ENCODE measurements at places on chromosomes 7 and 10.

- DNase-seq: no peak
These were observed 80.1 kb downstream of the LRRTM3 start for GRCh38 chr10:67005981-67006380.

- no peak for DNase-seq
These were observed 18.8 kb upstream of the TBC1D12 start for GRCh38 chr10:94383530-94383929.

GRCh38 chr7:138388673-138389491, 71.2 kb upstream of the TRIM24 start:
- no peak for DNase-seq

DNA sequence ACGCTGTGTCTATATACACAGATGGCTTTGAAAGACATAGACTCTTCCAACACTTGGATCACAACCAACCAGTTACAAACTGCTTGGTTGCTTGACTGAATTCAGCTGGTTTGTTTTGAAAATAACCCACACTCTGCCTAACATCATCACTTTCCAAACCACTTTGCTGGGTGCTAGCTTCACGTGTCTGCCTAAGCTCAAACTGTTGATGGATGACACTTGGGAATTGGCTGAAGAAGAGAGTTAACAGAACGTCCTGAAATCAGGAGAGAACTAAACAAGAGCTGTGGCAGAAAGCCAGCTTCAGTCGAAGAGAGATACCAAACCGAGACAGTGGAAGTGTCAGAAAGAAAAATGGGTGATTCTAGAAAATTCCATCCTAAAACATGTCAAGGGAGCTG, 420.8 kb upstream of the AUTS2 start:
- DNase-seq: no peak

DNA sequence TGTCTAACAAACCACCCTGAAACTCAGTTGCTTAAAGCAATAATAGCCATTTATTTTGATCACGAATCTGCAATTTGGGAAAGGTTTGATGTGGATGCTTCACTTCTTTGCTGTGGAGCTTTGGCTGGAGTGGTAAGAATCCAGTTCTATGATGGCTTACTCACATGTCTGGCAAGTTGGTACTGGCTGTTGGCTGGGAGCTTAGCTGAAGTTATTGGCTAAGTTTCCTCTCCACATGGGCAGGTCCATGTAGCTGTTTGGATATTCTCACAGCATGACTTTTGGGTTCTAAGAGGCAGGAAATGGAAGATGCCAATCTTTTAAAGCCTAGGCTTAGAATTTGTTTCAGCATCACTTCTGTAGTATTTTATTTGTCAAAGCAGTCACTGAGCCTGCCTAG, 277.6 kb upstream of the NRP1 start:
- no peak for DNase-seq

DNA sequence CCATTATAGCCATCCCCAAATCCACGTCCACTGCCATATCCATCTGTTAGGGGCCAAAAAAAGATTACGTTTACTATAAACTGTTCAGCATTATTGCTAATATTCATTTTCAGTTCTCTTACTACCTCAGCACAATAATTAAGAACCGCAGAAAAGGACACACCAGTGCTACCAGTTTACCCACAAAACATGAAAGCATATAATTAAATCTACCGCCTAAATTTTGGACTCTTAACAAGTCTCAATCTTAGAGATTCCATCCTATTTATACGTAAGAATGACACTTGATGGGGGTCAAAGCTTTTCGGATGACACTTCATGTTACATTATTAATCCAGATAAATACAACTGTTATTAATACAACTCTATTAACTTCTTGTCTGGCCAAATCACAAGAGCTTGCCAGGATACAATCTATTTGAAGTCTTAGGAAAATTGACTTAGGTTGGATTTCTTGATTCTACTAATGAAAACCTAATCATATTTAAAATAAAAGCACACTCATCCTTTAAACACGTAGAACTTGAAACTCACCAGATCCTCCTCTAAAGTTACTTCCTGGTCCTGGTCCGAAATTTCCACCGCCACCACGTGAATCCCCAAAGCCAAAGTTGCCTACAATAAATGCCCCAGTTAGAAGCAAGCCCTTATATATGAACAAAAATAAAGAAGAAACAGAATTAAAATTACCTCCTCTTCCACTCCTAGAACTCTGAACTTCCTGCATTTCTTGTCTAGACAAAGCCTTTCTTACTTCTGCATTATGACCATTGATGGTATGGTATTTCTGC, 4.5 kb downstream of the HNRNPA2B1 start:
- DNase-seq: no peak

DNA sequence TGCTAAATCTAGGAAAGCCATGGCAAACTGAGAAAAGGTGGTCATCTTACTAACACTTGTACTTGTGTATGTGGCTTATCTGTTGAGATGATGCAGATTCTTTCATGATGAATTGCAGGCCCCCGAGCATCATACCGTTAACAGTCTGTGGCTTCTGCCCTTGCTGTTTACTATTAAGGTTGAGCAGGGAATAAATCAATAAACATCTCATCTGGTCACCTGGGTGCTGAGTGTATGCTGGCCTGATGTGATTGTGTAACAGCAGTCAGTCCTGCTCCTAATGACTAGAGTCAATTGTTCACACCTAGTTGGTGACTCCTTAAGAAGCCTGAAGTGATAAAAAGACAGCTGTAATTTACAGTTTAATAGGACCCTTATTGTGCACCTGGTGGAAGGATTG, 8.3 kb upstream of the GNAT3 start:
- DNase-seq: no peak

- DNase-seq: no peak
These were observed 193.7 kb downstream of the PTPN20 start for GRCh38 chr10:47104786-47105385.

DNA sequence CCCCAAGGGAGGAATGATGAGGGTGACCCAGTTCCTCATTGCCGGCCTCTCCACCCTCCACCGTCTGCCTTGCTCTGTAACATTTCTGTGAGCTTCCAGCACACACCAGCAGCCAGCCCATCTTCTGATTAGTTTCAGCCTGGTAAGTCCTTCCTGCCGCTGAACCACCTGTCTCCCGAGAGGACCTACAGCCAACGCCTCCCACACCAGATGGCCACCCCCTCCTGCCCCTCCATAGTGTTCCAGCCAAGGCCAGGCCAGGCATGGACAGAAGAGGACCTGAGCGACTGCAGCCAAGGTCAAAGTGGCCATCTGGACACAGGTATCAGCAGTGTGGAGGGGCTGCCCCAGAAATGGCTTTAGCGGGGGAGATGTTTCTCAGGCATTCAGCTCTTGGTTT, 170.7 kb upstream of the CTBP2 start:
- no peak for DNase-seq

GRCh38 chr10:28375399-28376354, 72.8 kb upstream of the MPP7 start:
- DNase-seq: no peak

DNA sequence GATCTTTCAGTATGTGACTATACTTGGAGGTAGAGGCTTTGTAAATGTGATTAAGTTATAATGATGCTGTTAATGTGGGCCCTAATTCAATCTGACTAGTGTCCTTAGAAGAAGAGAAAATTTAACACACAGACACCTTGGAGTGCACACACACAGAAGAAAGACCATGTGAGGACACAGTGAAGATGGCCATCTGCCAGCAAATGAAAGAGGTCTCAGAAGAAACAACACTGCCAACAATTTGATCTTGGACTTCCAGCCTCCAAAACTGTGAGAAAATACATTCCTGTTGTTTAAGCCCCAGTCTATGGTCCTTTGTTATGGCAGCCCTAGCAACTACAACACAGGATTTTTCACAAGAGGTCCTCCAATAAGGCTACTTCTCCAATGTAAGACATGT, 120.9 kb upstream of the ABCB5 start:
- DNase-seq: no peak

DNA sequence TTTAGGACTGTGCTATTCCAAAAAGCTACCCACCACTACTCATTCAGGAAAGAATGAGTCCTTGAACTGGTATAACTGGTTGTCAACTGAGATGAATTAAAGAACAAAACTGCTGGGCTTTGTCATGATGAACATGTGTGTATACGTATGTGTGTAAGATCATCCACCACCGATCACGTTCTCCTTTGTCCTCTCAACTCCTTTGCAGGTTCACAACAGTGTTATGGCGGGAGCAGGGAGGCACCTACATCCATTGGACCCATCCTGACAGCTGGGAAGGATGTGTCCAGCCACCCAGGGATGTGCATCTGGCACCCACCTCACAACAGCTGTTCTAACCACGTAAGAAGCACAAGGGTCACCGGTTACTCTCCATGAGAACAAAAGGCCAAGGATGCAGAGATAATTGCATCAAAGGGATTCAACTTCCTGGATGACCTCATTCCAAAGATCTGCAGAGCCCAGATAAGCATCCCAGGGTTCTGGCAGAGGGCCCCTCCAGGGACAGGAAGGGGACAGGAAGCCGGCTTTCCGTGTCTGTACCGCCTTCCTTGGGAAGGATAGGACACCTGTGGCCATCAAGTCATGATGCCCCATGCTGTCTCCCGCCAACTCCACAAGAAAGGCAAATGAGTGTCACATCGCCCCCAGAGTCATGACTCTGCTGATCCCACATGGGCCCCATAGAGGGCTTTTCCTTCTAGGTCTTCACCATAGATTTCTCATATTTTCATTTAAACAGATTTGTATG, 66.1 kb downstream of the STEAP1B start:
- peak; percentile 40 for DNase-seq

GRCh38 chr7:94525923-94526322, 16.3 kb downstream of the CASD1 start:
- no peak for DNase-seq

DNA sequence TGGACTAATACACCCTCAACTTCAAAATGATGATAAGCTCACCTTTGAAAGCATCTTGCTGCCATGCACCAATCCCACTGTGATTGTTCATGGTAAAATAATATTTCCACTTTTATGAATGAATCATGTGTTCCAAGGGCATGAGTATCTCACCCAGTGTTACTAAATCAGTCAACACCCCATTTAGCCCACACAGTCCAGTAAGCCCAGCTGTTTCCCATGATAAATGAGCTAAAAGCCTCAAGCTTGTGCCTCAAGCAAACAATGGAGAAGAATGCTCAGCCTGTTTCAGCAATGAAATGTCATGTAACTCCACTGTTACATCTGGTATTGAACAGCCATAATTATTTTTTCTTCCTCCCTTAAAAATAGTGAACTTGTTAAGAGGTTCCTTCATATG, 442.5 kb downstream of the XPNPEP1 start:
- no peak for DNase-seq

- no peak for DNase-seq
These were observed 73.4 kb downstream of the AHR start for GRCh38 chr7:17371671-17372524.

DNA sequence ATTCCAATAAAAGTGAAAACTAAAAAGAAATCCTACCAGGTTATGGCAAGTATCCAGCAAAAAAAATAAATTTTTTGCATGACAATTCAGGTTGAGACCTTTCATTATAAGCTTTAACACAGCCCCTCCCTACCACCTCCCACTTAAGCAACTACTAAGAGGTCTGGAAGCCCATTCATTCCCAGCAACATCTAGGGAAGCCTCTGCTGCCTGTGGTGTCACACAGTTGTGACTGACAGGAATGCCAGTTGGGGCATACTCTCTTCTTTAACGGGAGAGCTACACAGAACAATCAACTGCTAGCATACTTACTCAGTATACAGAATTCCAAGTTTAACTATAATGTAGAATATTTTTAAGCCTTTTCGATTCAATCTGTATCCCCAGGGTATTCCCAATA, 27.8 kb downstream of the ABI1 start:
- DNase-seq: no peak

DNA sequence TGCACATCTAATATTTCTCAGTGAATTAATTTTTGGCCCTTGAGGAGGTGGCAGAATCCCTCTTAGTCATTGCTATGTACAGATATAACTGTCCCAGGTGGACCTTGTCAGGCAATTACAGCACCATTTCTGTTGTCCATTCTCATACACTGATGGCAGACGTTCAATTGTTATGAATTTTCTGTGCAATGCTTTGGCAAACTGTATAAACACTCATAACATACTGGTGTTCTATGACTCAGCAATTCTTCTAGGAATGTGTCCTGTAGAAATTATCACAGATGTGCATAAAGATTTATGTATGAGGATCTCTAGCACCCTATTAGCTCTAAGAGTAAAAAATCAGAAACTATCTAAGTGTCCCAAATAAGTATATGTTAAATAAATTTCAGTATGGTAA, 80.8 kb downstream of the DNAJB9 start:
- no peak for DNase-seq

- no peak for DNase-seq
These were observed 225.4 kb downstream of the PAXIP1 start for GRCh38 chr7:154777489-154777888.

GRCh38 chr10:15245530-15245929, 77.0 kb upstream of the NMT2 start:
- DNase-seq: no peak

DNA sequence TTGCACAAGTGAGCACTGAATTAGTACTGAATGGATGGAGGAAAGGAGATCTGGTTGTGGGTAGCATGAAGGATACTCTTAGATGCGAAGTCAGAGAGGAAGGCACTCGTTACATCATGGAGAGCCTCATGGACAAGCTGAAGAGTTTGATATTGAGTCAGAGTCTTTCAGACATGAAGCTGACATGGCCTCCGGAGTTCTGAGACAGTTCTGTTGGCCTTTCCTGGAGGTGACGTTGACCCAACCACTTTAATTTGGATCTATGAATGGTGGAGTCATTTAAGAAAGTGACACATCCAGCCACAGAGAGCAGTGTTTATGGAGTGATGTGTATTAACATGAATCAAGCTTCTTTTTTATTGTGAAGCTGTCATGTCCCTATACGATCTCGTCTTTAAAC, 286.3 kb upstream of the CDC14C start:
- DNase-seq: no peak

- peak; percentile 55 for DNase-seq
These were observed at the start of gene WNT16 for GRCh38 chr7:121328508-121329190. WNT16 (plus strand) TSS chr7:121329000; CDS start chr7:121329293, 293 bp downstream.

DNA sequence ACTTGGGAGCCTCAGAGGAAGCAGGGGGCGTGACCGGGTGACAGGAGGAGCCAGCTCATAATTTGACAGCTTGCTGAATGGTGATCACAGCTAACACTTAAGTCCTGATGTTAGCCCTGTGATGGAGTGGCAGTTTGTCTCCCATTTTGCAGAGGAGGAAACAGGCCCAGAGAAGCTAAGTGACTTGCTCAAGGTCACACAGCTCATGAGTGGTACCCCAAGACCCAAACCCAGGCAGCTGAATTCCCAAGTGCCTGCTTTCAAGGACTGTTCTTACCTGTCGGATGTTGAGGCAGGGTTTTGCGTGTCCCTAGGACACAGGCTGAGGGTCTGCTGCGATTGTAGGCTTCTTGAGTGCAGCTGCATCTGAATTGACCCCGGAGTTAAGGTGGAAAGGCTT, 51.7 kb downstream of the PALD1 start:
- no peak for DNase-seq

- DNase-seq: no peak
These were observed 207.7 kb downstream of the PTN start for GRCh38 chr7:137135654-137136350.

Measured in heart left ventricle (tissue), 16 donors.